ENCODE measurements at places on chromosomes 2 and 18. TPM values are rescaled to one million over a fixed set of nuclear protein-coding genes. Genes with fewer than 3 reads are reported as not detected.

GRCh38 chr18:8669571-8669970 lies 35.8 kb upstream of the MTCL1 start:
- no peaks in the 10 kb centered on the region for H3K36me3 ChIP-seq
- H3K4me3 ChIP-seq: no peak overlapping the region
- peaks cover 10% of the 10 kb centered on the region for H3K4me1 ChIP-seq
- H3K27ac ChIP-seq: no peak overlapping the region
- no peak for DNase-seq
- H3K27me3 ChIP-seq: no peaks in the 10 kb centered on the region

GRCh38 chr2:60958361-60958760 lies 59.2 kb upstream of the PEX13 start:
- H3K27ac ChIP-seq: no peak overlapping the region
- H3K4me1 ChIP-seq: no peaks in the 10 kb centered on the region
- no peak overlapping the region for H3K4me3 ChIP-seq
- no peaks in the 10 kb centered on the region for H3K27me3 ChIP-seq
- H3K36me3 ChIP-seq: peaks cover 21% of the 10 kb centered on the region

- no peaks in the 10 kb centered on the region for H3K27me3 ChIP-seq
- peak overlapping the region; percentile 65 for H3K4me3 ChIP-seq
- H3K4me1 ChIP-seq: peaks cover 33% of the 10 kb centered on the region
- peaks cover 3% of the 10 kb centered on the region for H3K36me3 ChIP-seq
Observed at GRCh38 chr18:51196811-51197660, 445 bp downstream of the MEX3C start.

DNA sequence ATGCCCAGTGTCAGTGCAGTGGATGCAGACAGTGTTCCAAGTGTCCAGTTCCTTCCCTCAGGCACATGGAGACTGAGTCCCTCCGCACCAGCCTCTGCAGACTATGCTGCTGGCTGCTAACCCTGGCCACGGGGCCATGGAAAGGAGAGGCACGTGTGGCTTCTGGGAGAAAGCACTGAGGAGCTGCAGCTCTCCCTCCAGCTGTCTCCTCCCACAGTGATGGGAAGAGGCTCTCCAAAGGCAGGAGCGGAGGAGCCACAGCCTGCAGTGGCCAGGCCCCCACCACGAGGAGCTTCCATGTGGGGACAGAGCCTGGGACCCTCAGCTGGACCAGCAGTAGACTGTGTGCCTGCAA lies 141.1 kb downstream of the NDUFA10 start:
- peaks cover 12% of the 10 kb centered on the region for H3K27me3 ChIP-seq
- DNase-seq: no peak
- H3K4me1 ChIP-seq: no peaks in the 10 kb centered on the region
- no peak overlapping the region for H3K4me3 ChIP-seq

The DNAJC5G gene
- 0.39 TPM for total RNA-seq

DNA sequence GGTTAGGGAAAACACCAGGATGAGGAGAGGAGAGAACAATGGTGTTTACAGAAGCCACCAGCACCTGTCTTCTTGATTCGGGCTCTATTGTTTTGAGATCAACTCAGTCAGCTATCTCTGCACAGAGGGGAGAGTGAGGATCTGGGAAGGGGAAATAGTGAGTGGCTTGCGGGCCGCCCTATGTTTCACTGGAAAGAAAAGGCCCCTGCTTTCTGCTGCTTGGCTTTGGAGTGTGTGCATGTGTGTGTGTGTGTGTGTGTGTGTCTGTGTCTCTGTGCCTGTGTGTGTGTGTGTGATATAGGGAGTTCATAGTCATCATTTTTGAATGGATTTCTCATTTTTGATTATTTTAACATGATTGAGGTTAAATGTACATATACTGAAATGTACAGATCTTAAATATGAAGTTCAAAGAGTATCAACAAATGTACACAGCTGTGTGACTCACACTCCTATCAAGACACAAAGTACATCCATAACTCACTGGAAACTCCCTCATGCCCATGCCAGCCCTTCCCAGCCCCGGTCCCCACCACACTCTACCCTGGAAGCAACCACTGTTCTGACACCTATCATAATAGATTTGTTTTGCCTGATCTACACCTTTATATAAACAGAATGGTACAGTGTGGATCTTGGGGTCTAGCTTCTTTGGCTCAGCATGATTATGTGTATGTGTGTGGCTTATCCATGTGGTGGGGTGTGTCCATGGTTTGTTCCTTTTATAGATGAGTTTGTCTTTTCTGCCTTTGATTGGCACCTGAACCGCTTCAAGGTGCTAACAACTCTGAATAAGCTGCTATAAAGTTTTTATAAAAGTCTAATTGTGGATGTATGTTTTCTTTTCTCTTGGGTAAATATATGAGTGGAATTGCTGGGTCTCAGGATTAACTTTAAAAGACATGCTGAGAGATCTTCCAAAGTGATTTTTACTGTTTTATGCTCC lies 258.3 kb downstream of the SETBP1 start:
- H3K4me3 ChIP-seq: no peak overlapping the region
- no peaks in the 10 kb centered on the region for H3K27me3 ChIP-seq
- no peaks in the 10 kb centered on the region for H3K36me3 ChIP-seq
- no peak for DNase-seq

DNA sequence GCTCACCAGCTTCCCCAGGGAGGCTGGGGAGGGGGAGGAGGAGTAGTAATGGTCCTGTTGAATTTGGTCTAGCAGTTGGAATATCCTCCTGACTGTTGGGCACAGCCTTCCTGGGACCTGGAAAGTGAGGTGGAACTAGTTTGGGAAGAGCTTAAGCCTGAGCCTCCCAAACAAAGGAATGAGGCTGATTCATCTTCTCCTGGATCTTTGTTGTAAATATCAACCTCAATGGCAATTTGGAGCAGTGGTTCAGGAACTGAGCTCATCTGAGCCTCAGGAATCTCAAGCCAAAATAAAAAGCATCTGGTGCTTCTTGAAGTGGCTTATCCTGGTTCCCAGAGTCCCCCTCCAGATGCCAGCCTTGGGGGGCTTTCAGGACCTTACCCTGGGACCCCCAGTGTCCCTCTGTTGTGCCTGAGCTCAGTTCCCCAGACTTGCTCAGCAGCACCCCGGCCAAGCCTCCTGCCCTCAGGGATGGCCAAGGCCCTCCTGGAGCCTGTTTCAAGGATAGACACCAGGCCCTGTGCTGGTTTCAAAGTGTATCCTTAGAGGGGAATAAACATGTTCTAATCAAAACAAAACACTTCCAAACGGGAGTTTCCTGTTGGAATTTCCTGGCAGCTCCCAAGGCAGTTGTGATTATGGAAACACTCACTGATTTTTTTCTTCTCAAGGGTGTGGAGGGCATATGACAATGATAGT lies 112.6 kb downstream of the DDX1 start:
- no peak overlapping the region for H3K27ac ChIP-seq
- H3K36me3 ChIP-seq: no peaks in the 10 kb centered on the region
- DNase-seq: no peak
- H3K4me1 ChIP-seq: no peaks in the 10 kb centered on the region
- no peak overlapping the region for H3K4me3 ChIP-seq

DNA sequence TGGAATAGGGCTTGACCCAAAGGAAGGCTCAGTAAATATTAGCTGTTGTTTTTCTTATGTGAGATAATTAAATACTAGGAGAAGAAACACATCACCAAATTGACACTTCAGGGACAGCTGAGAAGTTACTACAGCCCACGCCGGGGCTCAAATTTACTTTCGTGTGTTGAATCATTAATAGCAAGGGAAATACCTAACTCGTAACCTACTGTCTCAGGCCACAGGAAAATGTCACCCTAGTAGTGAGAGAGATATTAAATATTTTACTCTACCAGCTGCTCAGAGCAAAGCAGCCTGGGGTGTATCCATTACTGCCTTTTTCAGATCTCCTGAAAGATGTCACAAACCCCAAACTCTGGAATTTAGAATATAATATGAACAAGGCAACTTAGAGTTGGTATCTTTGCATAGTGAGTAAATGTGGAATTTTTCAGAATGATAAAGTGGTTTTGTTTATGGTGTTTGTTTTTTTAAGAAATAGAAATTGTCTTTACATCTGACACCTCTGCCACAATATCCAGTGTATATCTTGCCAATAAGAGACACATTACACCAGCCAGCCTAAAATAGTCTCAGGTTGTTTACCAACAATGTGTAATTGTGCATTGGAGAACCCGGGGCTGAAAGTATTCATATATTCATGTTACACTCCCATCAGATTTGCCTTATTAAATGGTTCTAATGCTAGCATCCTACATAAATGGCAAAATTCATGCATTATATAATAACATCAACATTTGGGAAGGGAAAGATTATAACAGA lies 48.4 kb downstream of the ATP8B1 start:
- H3K36me3 ChIP-seq: no peaks in the 10 kb centered on the region
- no peak overlapping the region for H3K4me3 ChIP-seq
- H3K4me1 ChIP-seq: no peaks in the 10 kb centered on the region
- H3K27ac ChIP-seq: no peak overlapping the region

- no peaks in the 10 kb centered on the region for H3K27me3 ChIP-seq
- H3K4me1 ChIP-seq: no peaks in the 10 kb centered on the region
- no peak overlapping the region for H3K27ac ChIP-seq
- H3K4me3 ChIP-seq: no peak overlapping the region
- DNase-seq: no peak
Observed at GRCh38 chr2:128037649-128038048, 9.8 kb upstream of the SAP130 start.

The TUBA4B gene
- not detected for total RNA-seq

The KCNE4 gene
- not detected for total RNA-seq

- H3K27me3 ChIP-seq: no peaks in the 10 kb centered on the region
- no peaks in the 10 kb centered on the region for H3K4me1 ChIP-seq
- no peaks in the 10 kb centered on the region for H3K36me3 ChIP-seq
- no peak overlapping the region for H3K27ac ChIP-seq
Observed at GRCh38 chr2:96108151-96108540, 8.2 kb downstream of the ADRA2B start.

The UGT1A5 gene
- not detected for total RNA-seq

DNA sequence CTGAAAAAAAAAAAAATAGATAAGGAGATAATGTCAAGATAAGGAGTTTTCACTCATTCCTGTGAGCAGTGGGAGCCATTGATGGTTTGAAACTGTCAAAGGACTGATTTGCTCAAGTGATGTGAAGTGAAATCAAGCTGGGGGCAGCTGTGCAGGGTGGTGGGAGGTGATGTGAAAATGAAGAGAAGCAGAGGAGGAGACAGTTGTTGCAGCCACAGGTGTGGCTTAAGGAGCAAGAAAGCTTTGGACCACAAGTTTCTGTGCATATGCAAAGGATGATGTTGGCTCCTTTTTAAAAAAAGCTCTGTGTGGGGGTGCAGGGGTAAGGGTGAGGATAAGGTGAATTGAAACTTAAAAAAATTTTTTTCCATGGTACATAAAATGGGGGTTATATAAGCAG lies 8.3 kb downstream of the EFR3B start:
- H3K36me3 ChIP-seq: no peaks in the 10 kb centered on the region
- H3K4me1 ChIP-seq: peaks cover 1% of the 10 kb centered on the region
- H3K4me3 ChIP-seq: no peak overlapping the region
- no peak overlapping the region for H3K27ac ChIP-seq

GRCh38 chr2:29159125-29159524 lies 43.9 kb downstream of the CLIP4 start:
- no peak overlapping the region for H3K4me3 ChIP-seq
- no peak overlapping the region for H3K27ac ChIP-seq
- no peak for DNase-seq
- H3K27me3 ChIP-seq: no peaks in the 10 kb centered on the region
- no peaks in the 10 kb centered on the region for H3K36me3 ChIP-seq
- H3K4me1 ChIP-seq: no peaks in the 10 kb centered on the region

DNA sequence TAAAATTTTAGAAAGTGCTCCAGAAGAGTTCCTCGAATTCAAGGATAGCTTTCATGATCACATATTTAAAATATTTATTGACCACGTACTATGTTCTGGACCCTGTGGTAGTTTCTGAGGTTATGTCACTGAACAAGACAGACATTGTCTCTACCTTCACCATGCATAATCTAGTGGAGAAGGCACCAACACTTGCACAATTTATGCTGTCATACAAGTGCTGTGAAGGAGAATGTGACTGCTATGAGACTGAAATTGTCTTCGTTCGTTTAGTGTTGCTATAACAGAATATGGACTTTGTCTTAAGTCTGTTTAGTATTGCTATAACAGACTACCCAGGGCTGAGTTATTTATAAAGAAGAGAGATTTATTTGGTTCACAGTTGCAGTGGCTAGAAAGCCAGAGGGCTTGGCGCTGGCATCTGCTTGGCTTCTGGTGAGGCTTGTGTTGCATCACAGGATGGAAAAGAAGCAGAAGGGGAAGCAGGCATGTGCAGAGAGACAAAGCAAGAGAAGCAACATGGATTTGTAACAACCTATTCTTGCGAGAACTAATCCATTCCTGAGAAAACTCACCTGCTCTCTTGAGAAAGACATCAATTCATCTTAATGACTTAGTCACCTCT lies 50.0 kb upstream of the RFX8 start:
- DNase-seq: no peak
- H3K4me3 ChIP-seq: no peak overlapping the region
- H3K4me1 ChIP-seq: peaks cover 7% of the 10 kb centered on the region
- H3K36me3 ChIP-seq: no peaks in the 10 kb centered on the region
- H3K27ac ChIP-seq: no peak overlapping the region

The TUBB8B gene
- 0.49 TPM for total RNA-seq

DNA sequence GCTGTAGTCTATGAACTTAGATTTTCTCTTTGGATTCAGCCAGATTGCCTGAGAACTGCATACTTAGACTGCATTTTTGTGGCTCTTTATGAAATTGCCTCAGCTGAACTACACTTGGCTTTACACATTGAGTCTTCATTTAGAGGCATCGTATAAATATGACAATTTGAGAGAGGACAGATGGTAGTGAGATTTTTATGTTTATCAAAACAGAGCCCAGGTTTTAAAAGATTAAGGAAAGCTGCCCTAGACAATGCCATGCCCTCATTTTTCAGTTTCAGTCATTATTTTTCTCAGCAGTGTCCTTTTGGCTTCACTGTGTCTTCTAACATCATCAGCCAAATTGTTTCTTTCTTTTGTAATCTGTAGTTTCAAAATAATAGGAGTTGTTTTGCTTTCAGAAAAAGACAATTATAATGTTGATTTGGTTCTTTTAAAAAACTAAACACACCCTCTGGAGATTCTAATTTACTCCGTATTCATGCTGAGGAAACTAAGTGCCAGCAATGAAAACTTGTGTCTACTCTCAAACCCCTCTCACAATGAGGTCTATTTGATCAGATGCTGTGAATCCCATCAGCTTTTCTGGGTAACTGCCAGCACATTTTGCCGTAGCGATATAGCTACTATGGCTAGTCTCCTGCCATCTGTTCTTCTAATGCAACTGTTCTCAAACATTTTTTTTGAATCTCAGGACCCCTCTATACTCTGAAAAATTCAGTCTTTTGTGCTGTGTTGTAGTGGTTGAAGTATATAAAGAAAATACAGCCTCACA lies 46.2 kb downstream of the TWSG1 start:
- no peak overlapping the region for H3K4me3 ChIP-seq
- no peaks in the 10 kb centered on the region for H3K36me3 ChIP-seq
- H3K27me3 ChIP-seq: no peaks in the 10 kb centered on the region
- no peak for DNase-seq
- no peaks in the 10 kb centered on the region for H3K4me1 ChIP-seq
- H3K27ac ChIP-seq: no peak overlapping the region

The ASB18 gene
- not detected for total RNA-seq

The REG1B gene
- total RNA-seq: not detected

Measured in B cell (primary cell).